ENCODE measurements at places on chromosomes 2 and 18.
A peak's percentile ranks its signal among the peaks of the same experiment; 100 is the strongest.

- H3K36me3 ChIP-seq, result no peaks in the 10 kb centered on the region
- H3K4me1 ChIP-seq, result no peaks in the 10 kb centered on the region
- no peak overlapping the region for H3K27ac ChIP-seq
- no peak for DNase-seq
These were observed 464.5 kb downstream of the THSD7B start for GRCh38 chr2:137229834-137230233.

DNA sequence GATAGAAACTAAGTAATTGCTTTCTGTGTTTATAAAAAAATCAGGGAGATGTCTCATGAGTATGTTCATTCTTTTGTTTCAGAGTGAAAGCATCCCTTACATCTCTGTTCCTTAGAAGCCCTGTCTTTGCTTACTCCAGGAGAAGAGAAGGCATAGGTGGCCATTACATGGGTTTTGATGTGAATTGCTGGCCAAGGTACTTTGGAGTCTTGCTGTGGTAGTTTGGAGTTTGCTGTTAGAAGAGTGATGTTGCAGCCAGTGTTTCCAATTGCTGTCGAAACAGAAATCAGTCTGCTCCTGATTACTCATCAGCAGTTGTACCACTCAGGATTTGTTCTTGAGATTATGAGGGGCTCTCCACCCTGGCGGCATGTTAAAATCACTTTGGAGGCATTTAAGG lies 97.8 kb upstream of the KLHL14 start:
- no peak overlapping the region for H3K27ac ChIP-seq
- no peaks in the 10 kb centered on the region for H3K36me3 ChIP-seq
- no peaks in the 10 kb centered on the region for H3K27me3 ChIP-seq
- no peak for DNase-seq
- no peaks in the 10 kb centered on the region for H3K4me1 ChIP-seq

DNA sequence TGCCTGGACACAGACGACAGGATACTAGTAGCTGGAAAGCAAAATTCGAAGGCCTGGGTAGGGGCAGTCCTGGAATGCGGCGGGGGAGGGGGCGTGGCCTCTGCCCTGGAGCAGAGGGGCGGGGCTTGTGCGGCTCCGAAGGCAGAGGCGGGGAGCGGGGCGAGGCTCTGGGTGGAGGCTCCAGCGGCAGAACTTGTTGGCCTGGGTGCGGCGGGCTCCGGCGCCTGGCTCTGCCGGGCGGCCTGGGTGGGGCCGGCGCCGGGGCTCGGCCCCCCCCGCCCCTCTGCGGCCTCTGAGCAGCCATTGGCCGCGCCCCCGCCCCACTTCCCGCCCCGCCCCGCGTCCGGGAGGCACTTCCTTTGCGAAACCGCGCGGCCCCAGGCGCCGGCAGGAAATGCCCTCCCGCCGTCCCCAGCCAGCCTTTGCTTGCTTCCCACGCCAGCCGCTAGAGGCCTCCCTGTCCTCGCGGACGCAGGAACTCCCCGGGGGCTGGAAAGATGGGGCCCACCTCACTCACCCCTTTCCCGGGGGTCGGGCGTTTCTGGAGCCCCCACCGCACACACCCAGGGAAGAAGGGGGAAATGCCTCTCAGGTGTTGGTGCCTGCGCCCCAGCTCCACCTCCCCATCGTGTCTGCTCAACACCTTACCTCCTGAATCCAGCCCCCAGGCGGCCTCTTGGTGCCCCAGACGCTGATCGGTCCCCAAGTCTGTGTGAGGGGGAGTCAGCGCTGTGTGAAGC lies 6.7 kb downstream of the CTDSP1 start:
- H3K27ac ChIP-seq, result peak overlapping the region; percentile 76
- H3K4me3 ChIP-seq, result peak overlapping the region; percentile 47
- H3K4me1 ChIP-seq, result peaks cover 62% of the 10 kb centered on the region
- DNase-seq, result peak; percentile 98
- no peaks in the 10 kb centered on the region for H3K27me3 ChIP-seq
- H3K36me3 ChIP-seq, result peaks cover 32% of the 10 kb centered on the region

DNA sequence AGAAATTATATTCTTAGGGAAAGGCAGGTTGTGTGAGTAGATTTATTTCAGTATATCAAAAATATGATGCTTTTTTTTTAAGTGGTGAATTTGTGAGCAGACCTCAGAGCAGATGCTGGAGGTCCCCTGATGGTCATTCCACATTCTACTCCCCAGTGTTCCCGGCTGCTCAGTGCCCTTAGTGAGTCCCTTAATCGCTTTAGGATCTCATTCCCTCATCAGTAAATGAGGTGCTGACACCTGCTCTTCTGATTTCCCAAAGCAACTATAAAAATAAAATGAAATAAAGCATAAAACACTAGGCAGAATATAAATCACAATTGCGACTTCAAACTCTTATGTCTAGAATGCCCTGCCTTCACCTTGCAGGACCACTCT lies 216.2 kb upstream of the TNP1 start:
- no peaks in the 10 kb centered on the region for H3K36me3 ChIP-seq
- no peak for DNase-seq
- H3K4me1 ChIP-seq, result peaks cover 7% of the 10 kb centered on the region
- no peaks in the 10 kb centered on the region for H3K27me3 ChIP-seq
- no peak overlapping the region for H3K27ac ChIP-seq

- no peaks in the 10 kb centered on the region for H3K27me3 ChIP-seq
- no peak for DNase-seq
- H3K36me3 ChIP-seq, result no peaks in the 10 kb centered on the region
- peaks cover 7% of the 10 kb centered on the region for H3K4me1 ChIP-seq
- no peak overlapping the region for H3K27ac ChIP-seq
These were observed 36.1 kb downstream of the RNF152 start for GRCh38 chr18:61856678-61857077.

GRCh38 chr18:48674758-48675351 lies 136.0 kb downstream of the CTIF start:
- no peak overlapping the region for H3K4me3 ChIP-seq
- no peaks in the 10 kb centered on the region for H3K27me3 ChIP-seq
- H3K4me1 ChIP-seq, result peaks cover 17% of the 10 kb centered on the region
- no peak overlapping the region for H3K27ac ChIP-seq
- no peak for DNase-seq
- H3K36me3 ChIP-seq, result peaks cover 12% of the 10 kb centered on the region

GRCh38 chr2:108125581-108125980 lies 114.2 kb upstream of the SULT1C3 start:
- H3K27me3 ChIP-seq, result no peaks in the 10 kb centered on the region
- no peak for DNase-seq
- no peak overlapping the region for H3K4me3 ChIP-seq
- no peak overlapping the region for H3K27ac ChIP-seq
- H3K36me3 ChIP-seq, result no peaks in the 10 kb centered on the region

- no peaks in the 10 kb centered on the region for H3K36me3 ChIP-seq
- no peaks in the 10 kb centered on the region for H3K4me1 ChIP-seq
- no peak within 1 kb of the TSS for H3K27ac ChIP-seq
- H3K27me3 ChIP-seq, result peaks cover 37% of the 10 kb centered on the region
These were observed at the start of gene ALPI for GRCh38 chr2:232455426-232456255. TSS of gene ALPI (plus strand) at chr2:232456153. CDS start at chr2:232456200, 47 bp downstream.

- H3K4me3 ChIP-seq, result no peak overlapping the region
- no peak for DNase-seq
- no peak overlapping the region for H3K27ac ChIP-seq
- H3K27me3 ChIP-seq, result peaks cover 18% of the 10 kb centered on the region
These were observed 644.4 kb downstream of the GALR1 start for GRCh38 chr18:77894060-77894459.

- H3K4me1 ChIP-seq, result no peaks in the 10 kb centered on the region
- no peak for DNase-seq
- no peaks in the 10 kb centered on the region for H3K27me3 ChIP-seq
- no peak overlapping the region for H3K27ac ChIP-seq
- peaks cover 96% of the 10 kb centered on the region for H3K36me3 ChIP-seq
- no peak overlapping the region for H3K4me3 ChIP-seq
These were observed 16.6 kb downstream of the SP110 start for GRCh38 chr2:230203110-230203676.

DNA sequence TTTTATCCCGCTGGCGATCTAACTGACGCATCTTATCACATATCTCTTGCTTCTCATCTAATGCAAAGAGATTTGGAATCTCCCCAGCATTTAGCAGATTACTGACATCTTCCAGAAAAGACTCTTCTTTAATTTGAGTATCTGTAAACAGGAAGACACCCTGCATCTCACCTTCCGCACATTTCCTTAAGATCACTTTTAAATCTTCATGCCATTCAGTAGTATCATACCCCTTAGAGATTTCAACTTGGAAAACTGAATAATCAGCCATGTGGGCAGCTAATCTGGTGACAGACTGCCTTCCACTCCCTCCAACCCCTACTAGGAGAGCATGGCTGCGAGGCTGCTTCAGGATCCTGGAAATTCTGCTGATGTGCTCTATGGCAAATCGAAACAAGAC lies 204.3 kb downstream of the DNAH7 start:
- H3K4me3 ChIP-seq, result no peak overlapping the region
- DNase-seq, result no peak
- no peaks in the 10 kb centered on the region for H3K27me3 ChIP-seq
- H3K36me3 ChIP-seq, result no peaks in the 10 kb centered on the region
- H3K27ac ChIP-seq, result no peak overlapping the region

- no peaks in the 10 kb centered on the region for H3K4me1 ChIP-seq
- no peak for DNase-seq
- H3K27me3 ChIP-seq, result peaks cover 11% of the 10 kb centered on the region
- no peaks in the 10 kb centered on the region for H3K36me3 ChIP-seq
These were observed 90.1 kb upstream of the RAB12 start for GRCh38 chr18:8519102-8519501.

GRCh38 chr2:228541789-228542188 lies 360.3 kb upstream of the SPHKAP start:
- H3K4me3 ChIP-seq, result no peak overlapping the region
- no peak overlapping the region for H3K27ac ChIP-seq
- H3K36me3 ChIP-seq, result no peaks in the 10 kb centered on the region

Data from suprapubic skin (tissue), 4 donors.